Lung (tissue), 17 donors: ENCODE measurements at places on chromosomes 1 and 21. TPM values are rescaled to one million over a fixed set of nuclear protein-coding genes. Genes with fewer than 3 reads are reported as not detected.

Gene TMEM200B
- total RNA-seq, result 10.5 TPM

DNA sequence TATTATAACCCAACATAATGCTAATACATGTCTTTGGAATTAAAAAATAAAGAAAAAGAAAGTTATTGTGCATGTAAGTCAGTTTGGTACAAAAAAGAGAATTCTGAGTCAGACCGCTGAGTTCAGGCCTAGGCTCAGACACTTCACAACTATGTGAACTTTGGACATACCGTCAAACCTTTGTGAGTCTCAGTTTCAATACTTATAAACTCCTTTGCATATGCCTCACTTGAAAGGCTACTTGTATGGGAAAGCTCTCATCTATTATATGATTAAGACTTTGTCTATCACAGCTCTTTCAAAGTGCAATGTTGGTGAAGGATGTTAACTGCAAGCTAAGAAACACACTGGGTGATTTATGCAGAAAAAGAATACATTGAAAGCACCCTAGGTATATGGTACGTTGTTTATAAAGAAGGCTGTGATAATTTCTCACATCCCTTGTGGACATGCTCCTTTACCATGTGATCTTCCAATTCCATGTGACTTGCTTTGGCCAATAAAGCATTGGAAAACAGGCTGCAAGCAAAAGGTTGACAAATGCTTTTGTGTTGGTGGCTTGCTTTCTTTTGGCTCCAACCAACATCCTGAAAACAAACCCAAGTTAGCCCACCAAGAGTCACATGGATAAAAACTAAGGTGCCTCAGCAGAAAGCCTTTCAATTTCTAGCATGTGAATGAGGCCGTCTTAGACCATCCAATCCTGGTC, 49.6 kb downstream of the INTS7 start:
- no peak for DNase-seq
- H3K36me3 ChIP-seq, result peaks cover 22% of the 10 kb centered on the region
- H3K27me3 ChIP-seq, result no peaks in the 10 kb centered on the region
- H3K27ac ChIP-seq, result no peak overlapping the region
- H3K4me3 ChIP-seq, result no peak overlapping the region

Gene DCLRE1B
- 4.9 TPM for total RNA-seq

Gene CFHR1
- 0.21 TPM for total RNA-seq

Gene GNG4
- 0.57 TPM for total RNA-seq

DNA sequence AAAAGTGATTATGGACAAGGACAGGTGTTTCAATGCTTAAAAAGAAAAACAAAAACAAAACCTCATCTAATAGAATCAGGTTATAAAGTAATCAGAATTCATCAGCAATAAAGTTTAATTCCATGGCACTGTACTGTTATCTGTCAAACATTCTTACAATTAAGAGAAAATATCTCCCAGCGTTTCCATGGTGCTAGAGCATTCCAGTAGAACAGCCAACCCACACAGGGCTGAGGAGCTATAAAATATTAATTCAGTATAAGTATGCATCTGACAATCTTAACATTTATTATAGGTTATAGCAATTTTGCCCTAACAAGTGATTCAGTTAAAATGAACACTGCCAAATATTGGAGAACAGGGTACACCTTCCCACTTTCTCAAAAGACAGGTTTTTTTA, 128.7 kb upstream of the DEPDC1 start:
- no peak overlapping the region for H3K4me3 ChIP-seq
- no peak overlapping the region for H3K27ac ChIP-seq
- no peak for DNase-seq
- H3K36me3 ChIP-seq, result no peaks in the 10 kb centered on the region

DNA sequence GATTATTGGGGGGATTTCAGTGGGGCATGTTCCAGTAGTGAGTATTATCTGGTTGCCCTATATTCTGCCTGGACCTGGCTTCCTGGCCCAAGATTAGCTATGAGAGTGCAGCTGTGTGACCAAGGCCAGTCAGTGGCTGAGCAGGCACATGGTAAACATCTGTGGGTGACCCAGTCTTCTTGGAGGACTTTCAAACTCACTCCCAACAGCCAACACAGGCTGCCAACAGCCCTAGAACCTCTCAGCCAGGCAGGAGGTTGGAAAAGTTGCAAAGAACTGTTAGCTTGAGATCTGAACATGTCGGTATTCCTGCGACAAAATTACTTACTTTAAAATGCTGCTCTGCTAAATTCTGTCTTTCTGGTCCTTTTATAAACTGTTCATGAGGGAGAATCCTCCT, 192.4 kb downstream of the TGFBR3 start:
- DNase-seq, result no peak
- peak overlapping the region; percentile 68 for H3K27ac ChIP-seq
- peaks cover 5% of the 10 kb centered on the region for H3K36me3 ChIP-seq
- no peaks in the 10 kb centered on the region for H3K27me3 ChIP-seq

Gene KRTAP20-2
- not detected for total RNA-seq

Gene POFUT2
- 35.7 TPM for total RNA-seq

- no peak overlapping the region for H3K27ac ChIP-seq
- no peak overlapping the region for H3K4me3 ChIP-seq
- no peak for DNase-seq
These were observed 92.1 kb downstream of the UBE2U start for GRCh38 chr1:64295561-64295960.

DNA sequence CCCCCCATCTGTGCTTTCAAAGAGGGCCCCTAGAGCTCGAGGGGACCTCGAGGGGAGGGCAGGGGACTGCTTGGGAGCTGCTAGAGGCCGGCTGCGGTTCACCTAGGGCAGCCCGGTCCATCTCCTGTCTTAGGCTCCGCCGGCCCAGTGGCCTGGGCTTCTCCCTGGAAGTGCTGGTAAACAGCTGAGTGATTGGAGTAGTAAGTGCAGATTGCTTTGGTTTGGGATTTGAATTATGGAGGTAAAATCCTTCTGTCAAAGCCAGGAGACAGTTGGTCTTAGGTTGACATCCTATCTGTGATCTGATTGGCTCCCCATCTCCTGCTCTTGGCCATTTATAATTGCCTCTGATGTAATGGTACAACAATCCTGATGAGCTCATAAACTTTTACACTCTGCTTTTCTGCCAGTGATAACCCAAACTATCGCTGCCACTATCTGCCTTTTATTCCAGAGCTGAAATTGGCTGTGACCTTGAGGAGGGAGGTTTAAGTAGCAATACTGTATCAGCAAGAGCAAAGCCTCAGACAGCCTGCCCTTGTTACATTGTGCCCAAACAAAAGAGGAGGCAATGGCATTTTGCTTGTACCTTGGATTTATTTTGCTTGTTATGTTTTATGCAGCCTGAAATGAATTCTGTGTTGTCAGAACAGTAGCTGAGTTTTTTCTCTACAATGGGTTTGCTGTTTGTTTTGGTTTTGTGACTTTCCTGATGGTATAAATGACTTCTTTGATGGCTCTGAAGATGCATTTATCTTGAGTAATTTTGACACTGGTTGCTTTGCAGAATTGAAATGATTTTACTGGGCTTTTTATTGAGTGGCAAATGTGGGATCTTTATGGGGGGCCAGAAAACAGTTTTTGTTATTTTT, 2.4 kb downstream of the ARID1A start:
- no peaks in the 10 kb centered on the region for H3K27me3 ChIP-seq
- H3K4me3 ChIP-seq, result peak overlapping the region; percentile 86
- no peaks in the 10 kb centered on the region for H3K36me3 ChIP-seq
- peaks cover 49% of the 10 kb centered on the region for H3K4me1 ChIP-seq

Gene KRTAP11-1
- not detected for total RNA-seq

GRCh38 chr1:192183788-192184187, 25.5 kb downstream of the RGS18 start:
- no peaks in the 10 kb centered on the region for H3K4me1 ChIP-seq
- H3K4me3 ChIP-seq, result no peak overlapping the region
- no peaks in the 10 kb centered on the region for H3K36me3 ChIP-seq
- no peak overlapping the region for H3K27ac ChIP-seq
- no peaks in the 10 kb centered on the region for H3K27me3 ChIP-seq

Gene UROD
- 65.8 TPM for total RNA-seq

GRCh38 chr1:29297450-29297849, 61.1 kb downstream of the PTPRU start:
- DNase-seq, result no peak
- H3K4me3 ChIP-seq, result no peak overlapping the region
- H3K4me1 ChIP-seq, result no peaks in the 10 kb centered on the region
- no peaks in the 10 kb centered on the region for H3K27me3 ChIP-seq

GRCh38 chr1:73821520-73821919, 376.5 kb downstream of the LRRIQ3 start:
- no peaks in the 10 kb centered on the region for H3K4me1 ChIP-seq
- H3K36me3 ChIP-seq, result no peaks in the 10 kb centered on the region
- H3K27ac ChIP-seq, result no peak overlapping the region
- no peaks in the 10 kb centered on the region for H3K27me3 ChIP-seq
- no peak for DNase-seq
- H3K4me3 ChIP-seq, result no peak overlapping the region

Gene LINGO4
- total RNA-seq, result 0.40 TPM

GRCh38 chr1:169902751-169903150, 9.1 kb upstream of the SCYL3 start:
- H3K4me3 ChIP-seq, result no peak overlapping the region
- no peaks in the 10 kb centered on the region for H3K4me1 ChIP-seq
- peaks cover 3% of the 10 kb centered on the region for H3K27me3 ChIP-seq

- no peaks in the 10 kb centered on the region for H3K27me3 ChIP-seq
- DNase-seq, result no peak
- H3K4me1 ChIP-seq, result peaks cover 13% of the 10 kb centered on the region
- peak overlapping the region; percentile 6 for H3K27ac ChIP-seq
- no peak overlapping the region for H3K4me3 ChIP-seq
These were observed 2.8 kb downstream of the NRIP1 start for GRCh38 chr21:15061747-15062605.

DNA sequence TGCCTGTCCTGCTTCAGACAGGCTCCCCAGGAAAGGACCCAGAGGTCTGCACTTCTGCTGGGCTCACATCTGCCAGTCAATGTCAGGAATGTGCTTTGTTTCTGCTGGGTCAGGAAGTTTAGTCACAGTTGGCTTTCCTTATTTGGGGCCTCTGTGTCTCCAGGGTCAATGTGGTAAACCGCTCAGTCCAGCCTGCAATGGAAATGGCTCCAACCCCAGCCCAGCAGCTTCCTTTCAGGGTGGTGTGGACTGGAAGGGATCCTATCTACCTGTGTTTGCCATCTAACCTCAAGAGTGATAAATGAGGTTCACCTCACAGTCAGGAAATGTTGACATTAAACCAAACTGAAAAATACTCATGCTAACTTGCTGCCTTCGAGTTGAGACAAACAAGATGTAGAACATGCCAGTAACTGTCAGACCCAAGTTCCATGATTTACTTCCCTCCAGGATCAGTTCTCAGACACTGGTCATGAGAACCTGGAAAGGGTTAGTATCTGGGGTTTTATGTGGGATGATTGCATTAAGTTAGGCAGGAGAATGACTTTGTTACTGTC, 20.3 kb downstream of the ENO1 start:
- H3K27me3 ChIP-seq, result no peaks in the 10 kb centered on the region
- peak overlapping the region; percentile 4 for H3K27ac ChIP-seq
- peaks cover 34% of the 10 kb centered on the region for H3K36me3 ChIP-seq
- no peak overlapping the region for H3K4me3 ChIP-seq

DNA sequence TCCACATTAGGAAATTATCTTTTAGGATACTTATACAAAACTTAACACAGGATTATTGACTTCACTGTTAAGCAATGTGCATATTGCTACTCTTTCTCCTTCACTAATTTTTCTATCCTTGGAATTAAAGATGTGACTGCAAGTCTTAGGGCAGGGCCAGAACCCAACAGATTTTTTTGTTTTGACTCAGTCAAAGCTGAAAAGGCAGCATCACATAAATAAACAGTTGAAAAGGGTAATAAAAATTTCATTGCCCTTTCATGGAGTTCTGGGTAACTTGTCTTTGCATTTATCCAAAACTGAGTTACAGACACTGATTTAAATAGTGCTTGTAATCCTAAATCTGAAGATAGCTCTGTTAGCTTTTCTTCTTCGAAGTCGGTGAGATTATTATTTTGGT, 1.9 kb upstream of the TMEM35B start:
- H3K4me1 ChIP-seq, result peaks cover 13% of the 10 kb centered on the region
- DNase-seq, result no peak
- H3K27ac ChIP-seq, result no peak overlapping the region
- peaks cover 6% of the 10 kb centered on the region for H3K36me3 ChIP-seq
- no peak overlapping the region for H3K4me3 ChIP-seq

Gene LENEP
- 0.89 TPM for total RNA-seq

- H3K27ac ChIP-seq, result no peak overlapping the region
- H3K36me3 ChIP-seq, result no peaks in the 10 kb centered on the region
- H3K27me3 ChIP-seq, result no peaks in the 10 kb centered on the region
- peaks cover 21% of the 10 kb centered on the region for H3K4me1 ChIP-seq
- no peak overlapping the region for H3K4me3 ChIP-seq
- no peak for DNase-seq
These were observed 487.1 kb upstream of the C1orf87 start for GRCh38 chr1:60560701-60561100.

Gene OR6K3
- 0.09 TPM for total RNA-seq

GRCh38 chr1:181033128-181033798, 520 bp upstream of the MR1 start:
- H3K36me3 ChIP-seq, result no peaks in the 10 kb centered on the region
- no peak for DNase-seq
- peaks cover 7% of the 10 kb centered on the region for H3K4me1 ChIP-seq
- H3K4me3 ChIP-seq, result no peak overlapping the region
- H3K27ac ChIP-seq, result peak overlapping the region; percentile 76

- DNase-seq, result no peak
- no peak overlapping the region for H3K4me3 ChIP-seq
- H3K4me1 ChIP-seq, result no peaks in the 10 kb centered on the region
- H3K36me3 ChIP-seq, result no peaks in the 10 kb centered on the region
- no peak overlapping the region for H3K27ac ChIP-seq
- no peaks in the 10 kb centered on the region for H3K27me3 ChIP-seq
These were observed 33.7 kb downstream of the CDCA8 start for GRCh38 chr1:37725851-37726613.

Gene NEK2
- 5.9 TPM for total RNA-seq

DNA sequence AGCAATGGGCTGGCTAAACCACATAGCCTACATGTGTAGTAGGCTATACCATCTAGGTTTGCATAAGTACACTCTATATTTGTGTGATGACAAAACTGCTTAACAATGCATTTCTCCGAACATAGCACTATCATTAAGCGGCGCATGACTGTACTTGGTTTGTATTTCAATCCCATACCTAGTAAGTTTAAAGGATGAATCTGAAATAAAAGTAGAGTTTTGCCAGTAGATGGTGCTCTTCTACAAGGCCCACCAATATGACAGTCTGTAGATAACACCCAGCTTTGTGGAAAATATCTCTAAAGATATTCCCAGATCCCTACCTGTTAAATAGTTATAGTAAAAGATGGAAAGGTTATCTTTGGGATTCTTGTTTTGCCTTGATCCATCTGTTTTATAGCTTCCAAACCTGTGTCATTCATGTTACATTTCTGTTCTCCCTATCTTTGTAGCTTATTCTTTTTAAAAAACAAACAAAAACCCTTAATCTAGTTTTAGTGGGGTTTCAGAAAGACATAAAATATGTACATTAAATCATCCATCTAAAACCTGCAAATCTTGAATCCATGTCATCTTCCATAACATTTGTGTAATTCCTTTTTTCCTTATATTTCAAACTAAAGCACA, 33.9 kb upstream of the ASPM start:
- no peak overlapping the region for H3K4me3 ChIP-seq
- H3K4me1 ChIP-seq, result no peaks in the 10 kb centered on the region
- H3K36me3 ChIP-seq, result peaks cover 9% of the 10 kb centered on the region
- no peak overlapping the region for H3K27ac ChIP-seq
- H3K27me3 ChIP-seq, result no peaks in the 10 kb centered on the region
- no peak for DNase-seq

Gene EDEM3
- 54.9 TPM for total RNA-seq

- no peaks in the 10 kb centered on the region for H3K27me3 ChIP-seq
- no peaks in the 10 kb centered on the region for H3K36me3 ChIP-seq
- no peaks in the 10 kb centered on the region for H3K4me1 ChIP-seq
- no peak overlapping the region for H3K4me3 ChIP-seq
These were observed 14.4 kb upstream of the ZNF362 start for GRCh38 chr1:33241866-33242265.

GRCh38 chr21:45551783-45552695, 9.8 kb upstream of the SLC19A1 start:
- no peak overlapping the region for H3K4me3 ChIP-seq
- no peaks in the 10 kb centered on the region for H3K27me3 ChIP-seq
- H3K27ac ChIP-seq, result peak overlapping the region; percentile 14

Gene RHD
- total RNA-seq, result not detected
